ENCODE measurements at places on chromosomes 2 and 18.

DNA sequence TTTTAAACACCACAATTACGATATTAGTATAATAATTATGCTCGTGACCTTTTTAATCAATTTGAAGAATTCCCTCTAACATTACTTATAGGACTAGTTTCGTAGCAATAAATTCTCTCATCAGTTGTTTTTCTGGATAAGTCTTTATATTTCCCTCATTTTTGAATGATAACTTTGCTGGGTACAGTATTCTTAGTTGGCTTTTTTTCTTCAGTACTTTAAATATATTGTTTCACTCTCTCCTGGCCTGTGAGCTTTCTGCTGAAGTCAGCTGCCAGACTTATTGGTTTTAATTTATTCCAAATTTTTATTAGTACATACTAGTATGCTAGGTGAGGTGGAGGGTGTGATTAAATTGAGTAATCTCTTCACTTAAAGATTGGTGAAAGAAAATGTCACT, 123.8 kb upstream of the CNTNAP5 start:
- no peak for DNase-seq

- DNase-seq: no peak
Observed at GRCh38 chr2:45459860-45460259, 151.2 kb downstream of the SRBD1 start.

DNA sequence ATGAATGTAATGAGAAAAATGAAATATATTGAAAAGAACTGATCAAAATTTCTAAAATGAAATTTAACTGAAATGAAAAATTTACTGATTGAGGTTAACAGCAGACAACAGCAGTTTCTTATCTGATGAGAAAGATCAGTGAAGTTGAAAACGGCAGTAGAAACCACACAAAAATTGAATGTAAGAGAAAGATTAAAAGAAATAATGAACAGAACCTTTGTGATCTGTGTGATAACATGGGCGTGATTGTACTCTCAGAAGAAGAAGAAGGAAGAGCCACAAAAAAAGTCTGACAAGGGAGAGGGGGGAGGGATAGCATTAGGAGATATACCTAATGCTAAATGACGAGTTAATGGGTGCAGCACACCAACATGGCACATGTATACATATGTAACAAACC, 45.2 kb downstream of the FAM117B start:
- no peak for DNase-seq

- no peak for DNase-seq
Observed at GRCh38 chr18:80037300-80037699, 3.1 kb downstream of the RBFA start.

DNA sequence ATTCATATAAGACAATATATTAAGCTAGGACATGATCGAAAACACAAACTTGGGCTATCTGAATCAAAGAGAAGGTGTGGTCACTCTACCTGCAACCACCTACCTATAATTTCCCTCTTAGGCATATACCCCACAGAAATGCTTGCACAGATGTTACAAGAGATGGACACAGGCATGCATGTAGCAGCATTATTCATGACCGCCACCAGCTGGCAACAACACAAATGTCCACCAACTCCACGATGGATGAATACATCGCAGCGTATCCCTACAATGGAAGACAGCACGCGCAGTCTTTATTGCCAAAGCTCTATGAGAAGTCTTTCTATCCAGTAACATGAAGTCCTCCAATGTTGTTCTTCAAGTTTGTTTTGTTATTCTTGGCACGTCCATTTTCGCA, 90.8 kb downstream of the ARL4C start:
- peak; percentile 12 for DNase-seq

DNA sequence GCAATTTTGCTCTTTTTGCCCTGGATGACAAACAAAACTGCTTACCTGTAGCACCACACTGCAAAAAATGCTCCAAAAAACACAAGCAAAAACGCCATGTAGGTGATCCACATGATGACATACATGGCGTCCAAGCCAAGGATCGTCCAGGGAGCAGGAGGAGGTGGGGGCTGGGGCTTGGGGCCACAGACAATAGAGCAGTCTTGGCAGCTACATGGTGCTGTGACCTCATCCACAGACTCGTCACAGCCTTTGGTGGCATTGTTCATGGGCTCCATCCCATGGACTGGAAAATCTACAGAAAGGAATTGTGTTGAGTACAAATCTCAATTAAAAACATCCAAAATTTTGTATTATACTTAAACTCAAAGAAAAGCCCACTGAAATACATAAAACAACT, 26.1 kb downstream of the NPC1 start:
- DNase-seq: no peak

GRCh38 chr2:62512384-62512783, 6.4 kb upstream of the TMEM17 start:
- no peak for DNase-seq

DNA sequence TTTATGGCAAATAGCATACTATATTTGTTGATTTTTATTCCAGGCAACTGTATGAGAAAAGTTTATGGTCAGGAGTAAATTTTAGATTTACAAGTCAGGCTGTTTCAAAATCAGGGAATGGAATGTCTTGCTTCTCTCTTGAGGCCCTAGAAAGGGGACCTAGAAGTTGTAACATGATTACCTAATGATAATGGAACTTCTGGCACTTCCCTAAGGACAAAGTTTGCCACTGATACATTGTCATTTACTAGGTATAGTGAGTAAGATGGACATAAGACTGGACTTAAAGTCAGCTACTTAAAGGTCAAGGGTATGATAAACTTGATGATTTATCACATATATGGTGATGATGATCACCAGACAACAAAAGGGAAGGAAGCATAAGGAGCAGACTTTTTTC, 103.3 kb upstream of the VRK2 start:
- DNase-seq: no peak

- DNase-seq: no peak
Observed at GRCh38 chr18:21700528-21701075, 4.0 kb downstream of the ABHD3 start.
